ENCODE measurements at places on chromosomes 6 and 20.
A peak's percentile ranks its signal among the peaks of the same experiment; 100 is the strongest.

DNA sequence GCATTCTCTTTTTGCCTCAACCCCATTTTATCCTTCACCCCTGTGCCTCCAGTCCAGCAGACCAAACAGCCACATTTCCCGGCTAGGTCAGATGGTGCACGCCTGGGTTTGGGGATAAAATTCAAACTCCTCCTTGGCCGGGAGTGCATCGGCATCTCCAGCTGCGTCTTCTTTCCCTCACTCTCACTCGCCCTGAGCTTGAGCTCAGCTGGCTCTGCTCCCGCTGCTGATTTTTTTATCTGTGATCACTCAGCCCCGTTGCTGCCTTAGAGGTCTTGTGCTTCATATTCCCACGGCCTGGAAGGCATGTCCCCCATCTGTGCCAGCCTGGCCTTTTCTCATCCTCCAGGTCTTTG, 6.8 kb upstream of the EZR start:
- DNase-seq = no peak

DNA sequence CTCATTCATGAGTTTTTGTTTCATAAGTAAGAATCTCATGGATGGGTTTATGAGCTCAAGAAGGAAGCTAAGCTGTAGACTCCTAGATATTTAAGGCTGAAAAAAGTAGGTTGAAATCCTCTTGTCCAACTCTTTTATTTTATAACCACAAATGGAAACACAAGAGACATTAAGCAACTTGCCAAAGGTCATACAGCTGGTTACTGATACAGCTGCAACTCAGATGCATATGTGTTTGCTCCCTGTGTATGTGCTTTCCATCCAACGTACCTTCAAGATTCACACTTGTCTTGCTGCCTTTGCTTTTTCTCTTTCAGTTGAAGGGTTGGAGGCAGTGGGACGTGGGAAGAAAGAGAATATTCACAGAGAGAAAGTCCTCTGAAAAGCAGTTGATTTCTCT, 153.5 kb upstream of the STMND1 start:
- peak; percentile 56 for DNase-seq

DNA sequence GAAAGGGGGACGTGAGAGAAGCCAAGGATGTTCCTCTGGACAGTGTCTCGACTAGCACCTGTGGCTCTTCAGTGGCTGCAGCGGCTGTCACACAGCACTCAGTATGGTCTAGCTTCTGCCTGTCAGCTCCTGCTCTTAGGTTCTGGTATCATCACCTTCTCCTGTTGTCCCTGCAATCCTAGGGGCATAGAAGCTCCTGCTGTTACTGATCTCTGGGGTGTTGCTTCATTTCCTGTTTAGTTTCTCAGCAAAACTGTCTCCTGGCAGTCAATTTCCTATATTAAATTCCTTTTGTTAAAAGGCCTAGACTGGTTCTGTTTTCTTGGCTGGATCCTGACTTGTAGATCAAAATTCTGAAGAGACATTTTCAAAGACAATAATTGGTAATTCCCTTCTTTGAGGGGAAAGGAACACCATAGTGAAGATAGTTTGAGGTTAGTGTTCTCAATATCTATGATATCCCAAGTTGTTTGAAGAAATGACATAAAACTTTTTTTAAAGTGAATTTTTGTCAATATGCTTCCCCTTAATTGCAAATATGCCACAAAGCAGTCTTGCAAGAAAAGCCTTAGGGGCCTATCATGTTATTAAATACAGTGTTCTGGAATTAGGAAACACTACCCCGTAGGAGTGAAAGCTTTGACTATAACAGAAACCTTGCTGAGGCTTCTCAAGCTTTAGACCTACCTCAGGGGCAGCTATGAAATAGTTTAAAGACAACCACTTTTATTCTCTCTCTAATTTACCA, 148.5 kb downstream of the KIF6 start:
- DNase-seq = no peak

DNA sequence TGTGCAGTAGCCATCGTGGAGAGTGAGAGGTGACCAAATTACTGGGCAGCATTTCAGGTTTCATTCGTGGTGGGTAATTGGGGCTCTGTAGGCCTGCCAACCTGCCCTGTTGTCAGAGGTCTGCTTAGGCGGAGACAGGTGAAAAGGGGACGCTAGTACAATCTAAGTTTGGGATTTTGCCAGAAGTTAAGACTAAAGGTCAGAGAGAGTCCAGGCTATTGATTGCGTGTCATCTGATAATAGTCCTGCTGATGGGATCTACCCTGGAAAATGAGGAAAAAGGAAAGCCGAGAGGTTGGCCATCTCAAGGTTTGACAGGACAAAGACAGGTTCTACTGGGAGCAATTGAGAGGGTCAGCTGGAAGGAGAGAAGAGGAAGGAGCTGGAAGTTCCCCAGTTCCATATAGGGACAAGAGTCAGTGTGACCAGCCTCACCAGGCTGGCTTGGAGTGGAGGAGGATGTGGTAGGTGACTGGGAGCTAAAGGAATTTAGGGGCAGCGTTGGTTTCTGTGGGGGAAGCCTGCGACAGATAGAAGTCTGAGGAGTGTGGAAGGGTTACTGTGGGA, 10.9 kb downstream of the ARFGEF2 start:
- no peak for DNase-seq

DNA sequence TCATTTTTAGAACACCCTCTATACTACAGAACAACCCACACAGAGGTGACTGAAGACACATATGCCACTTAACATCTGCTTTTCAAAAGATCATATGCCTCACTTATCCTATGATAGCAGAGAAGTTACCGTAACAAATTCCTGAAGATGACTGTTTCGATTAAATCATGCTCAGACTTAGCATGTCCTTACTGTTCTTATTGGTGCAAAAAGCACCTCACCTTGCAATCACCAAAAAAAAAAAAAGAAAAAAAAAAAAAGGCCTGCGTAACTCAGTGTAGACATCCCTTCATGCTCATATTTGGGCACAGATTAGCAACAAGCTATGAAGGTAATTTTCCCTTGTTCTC, 17.7 kb upstream of the DST start:
- no peak for DNase-seq

GRCh38 chr6:26068036-26068435, 19.2 kb upstream of the HFE start:
- no peak for DNase-seq

DNA sequence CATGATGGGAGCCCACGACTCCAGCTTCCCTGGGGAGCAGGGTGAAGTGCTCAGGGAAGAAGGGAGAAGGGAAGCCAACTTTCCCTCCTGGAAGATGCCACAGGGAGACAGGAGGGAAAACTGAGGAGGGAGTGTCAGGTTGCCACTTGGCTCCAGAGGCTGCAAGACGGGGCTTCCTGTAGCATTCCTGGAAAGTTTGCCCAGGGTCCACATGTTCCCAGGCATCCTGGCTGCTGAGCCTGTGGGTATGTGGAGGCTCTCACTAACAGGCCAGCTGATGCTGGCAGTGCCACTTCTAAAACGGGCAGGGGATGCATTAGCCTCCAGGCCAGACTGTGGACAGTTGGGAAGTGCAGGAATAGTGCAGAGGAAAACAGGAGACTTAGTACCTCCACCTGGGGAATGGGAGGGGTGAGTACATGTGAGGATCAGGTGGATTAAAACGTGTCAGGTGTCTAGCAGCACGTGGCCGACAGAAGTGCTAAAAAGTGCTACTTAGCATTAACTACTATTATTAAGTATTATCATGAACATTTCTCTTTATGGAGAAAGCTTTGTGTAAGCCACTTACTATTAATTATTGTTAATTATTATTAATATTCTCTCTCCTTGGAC, 33.2 kb downstream of the BANF2 start:
- DNase-seq = no peak

GRCh38 chr20:38874460-38875174, 51.6 kb upstream of the FAM83D start:
- no peak for DNase-seq

GRCh38 chr20:329851-330232, 4.5 kb downstream of the SOX12 start:
- no peak for DNase-seq

- DNase-seq = no peak
Observed at GRCh38 chr6:13613029-13613594, 2.0 kb upstream of the NOL7 start.

DNA sequence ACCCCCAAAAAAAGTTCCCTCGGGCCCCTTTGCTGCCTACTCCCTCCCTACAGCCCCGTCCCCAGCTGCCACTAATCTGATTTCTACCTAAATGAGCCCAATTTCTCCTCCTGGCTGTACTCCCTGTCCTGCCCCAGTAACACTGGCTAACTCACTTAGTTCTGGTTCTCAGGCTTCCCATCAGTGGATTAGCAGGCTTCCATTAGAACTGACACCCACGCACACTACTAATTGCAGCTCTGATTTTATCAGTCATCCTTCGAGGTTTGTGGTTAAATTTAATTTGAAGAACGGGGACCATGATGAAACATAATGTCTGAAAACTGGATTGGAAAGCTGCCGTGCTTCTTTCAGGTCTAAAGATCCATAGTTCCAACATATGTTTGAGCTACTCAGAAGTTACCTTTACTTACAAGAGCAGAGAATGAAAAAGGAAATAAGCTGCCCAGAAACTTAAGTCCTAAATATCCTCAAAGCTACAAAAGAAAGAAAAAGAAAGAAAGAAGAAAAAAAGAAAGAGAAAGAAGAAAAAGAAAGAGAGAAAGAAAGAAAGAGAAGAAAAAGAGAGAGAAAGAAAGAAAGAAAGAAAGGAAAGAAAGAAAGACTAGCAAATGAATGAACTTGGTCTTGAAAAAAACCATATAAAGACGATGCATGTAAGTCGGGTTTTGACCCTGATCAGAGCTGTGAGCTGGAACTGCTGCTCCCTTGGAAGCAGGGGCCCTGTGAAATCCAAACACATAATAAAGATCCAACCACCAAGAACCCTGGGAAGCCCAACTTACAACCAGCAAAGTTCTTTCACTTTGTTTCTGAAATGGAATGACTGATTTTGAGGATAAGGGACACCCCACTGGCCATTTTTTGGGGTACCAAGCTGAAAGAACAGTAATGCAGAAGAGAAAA, 51.7 kb downstream of the CNKSR3 start:
- DNase-seq = peak; percentile 68

DNA sequence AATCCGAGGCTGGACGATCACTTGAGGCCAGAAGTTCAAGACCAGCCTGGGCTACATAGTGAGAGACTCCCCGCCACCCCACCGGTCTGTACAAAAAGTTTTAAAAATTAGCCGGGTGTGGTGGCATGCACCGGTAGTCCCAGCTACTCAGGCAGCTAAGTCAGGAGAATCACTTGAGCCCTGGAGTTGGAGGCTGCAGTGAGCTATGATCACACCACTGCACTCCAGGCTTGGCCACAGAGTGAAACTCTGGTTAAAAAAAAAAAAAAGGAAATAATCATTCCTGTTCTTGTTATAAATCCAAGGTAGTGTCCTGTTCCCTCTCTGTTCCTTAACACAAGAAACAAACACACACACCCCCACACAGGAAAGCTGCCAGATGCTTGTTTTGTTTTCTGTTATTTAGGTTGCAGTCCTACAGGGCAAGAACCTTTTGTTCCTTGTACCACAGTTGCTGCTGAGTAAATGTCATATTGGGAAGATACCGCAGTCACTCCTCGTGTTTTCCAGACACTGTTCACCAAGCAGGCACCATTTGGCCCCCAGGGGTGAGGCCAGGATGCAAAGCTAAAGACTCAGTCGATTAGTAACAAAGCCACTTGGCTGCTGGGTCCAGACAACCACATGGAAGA, 28.9 kb downstream of the ASIP start:
- peak; percentile 34 for DNase-seq

DNA sequence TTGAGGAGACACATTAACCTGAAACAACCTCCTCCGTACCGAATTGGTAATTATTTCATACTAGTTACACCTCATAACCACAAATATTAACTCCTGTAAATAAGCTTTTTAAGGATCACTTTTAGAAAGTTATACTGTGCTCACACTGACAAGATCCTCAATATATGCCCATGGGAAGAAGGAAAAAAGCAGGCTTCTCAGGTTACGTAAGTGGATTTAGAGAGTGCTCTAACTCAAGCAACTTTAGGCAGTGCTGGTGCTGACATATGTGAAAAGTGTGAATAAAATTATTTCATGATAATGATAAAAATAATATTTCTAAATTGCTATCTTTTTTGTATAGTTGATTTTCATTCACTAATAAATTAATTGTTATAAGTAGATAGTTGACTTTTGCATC, 76.1 kb downstream of the PRKN start:
- DNase-seq = no peak

- DNase-seq = no peak
Observed at GRCh38 chr6:169118346-169118830, 135.3 kb downstream of the THBS2 start.

DNA sequence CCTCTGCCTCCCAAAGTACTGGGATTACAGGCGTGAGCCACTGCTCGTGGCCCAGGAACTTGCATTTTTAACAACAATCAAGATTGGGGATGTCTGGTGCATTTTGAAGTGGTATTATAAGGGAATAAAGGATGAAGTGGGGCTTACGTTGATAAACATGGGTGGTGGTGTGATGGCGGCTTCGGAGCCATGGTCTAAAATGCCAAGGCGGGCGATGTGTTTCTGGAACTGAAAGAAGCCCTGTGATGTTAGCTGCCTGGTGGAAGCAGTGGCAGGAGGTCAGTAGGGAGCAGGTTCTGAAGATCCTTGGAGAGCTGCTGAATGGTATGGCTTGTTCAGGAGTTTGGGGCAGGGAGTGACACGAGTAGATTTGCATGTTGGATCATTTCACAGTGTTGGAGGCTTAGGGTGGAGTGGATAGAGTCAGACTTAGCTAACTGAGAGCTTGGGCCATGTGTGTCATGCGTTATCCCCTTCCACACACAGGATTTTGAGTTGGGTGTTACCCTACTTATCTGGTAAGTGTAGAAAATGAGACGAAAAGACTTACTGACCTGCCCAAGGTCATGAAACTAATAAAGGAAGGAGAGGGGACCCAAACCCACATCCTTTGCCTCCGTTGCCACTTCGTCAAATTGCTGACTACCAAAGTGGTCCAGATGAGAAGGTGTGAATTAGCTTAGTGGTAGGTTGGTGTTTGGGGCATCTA, 1.5 kb downstream of the NELFCD start:
- DNase-seq = no peak

GRCh38 chr6:2868637-2869036, 27.0 kb upstream of the SERPINB1 start:
- DNase-seq = no peak

DNA sequence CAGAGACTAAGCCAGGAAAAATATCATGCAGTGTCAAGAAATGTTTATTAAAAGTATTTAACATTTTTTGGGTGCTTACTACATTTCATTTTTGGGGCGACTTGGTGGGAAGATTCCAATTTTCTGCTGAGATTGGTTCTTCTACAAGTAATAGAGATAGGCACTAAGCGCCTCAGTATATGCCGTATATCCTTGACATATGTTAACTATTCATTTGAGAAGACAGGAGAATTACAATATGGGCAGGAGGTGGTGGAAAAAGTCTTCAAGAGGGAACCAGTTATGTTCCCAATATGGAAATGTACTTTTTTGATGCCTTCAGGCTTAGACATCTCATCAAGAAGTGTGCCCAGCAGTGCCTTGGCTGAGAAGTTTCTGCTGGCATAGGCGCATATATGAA, 6.5 kb downstream of the CTNNBL1 start:
- DNase-seq = no peak

GRCh38 chr6:111725446-111726112, 119.9 kb upstream of the TRAF3IP2 start:
- peak; percentile 29 for DNase-seq

- no peak for DNase-seq
Observed at GRCh38 chr6:39521958-39522357, 199.5 kb upstream of the KCNK16 start.

GRCh38 chr6:108953681-108954080, 105.5 kb downstream of the ARMC2 start:
- peak; percentile 32 for DNase-seq

- no peak for DNase-seq
Observed at GRCh38 chr20:17298751-17299150, 71.9 kb downstream of the PCSK2 start.

GRCh38 chr20:38402816-38403215, 32.3 kb downstream of the SNHG17 start:
- DNase-seq = no peak

GRCh38 chr6:31299511-31299910, 27.6 kb upstream of the HLA-C start:
- no peak for DNase-seq
